Body of pancreas (tissue), 4 donors: ENCODE measurements at places on chromosomes 2 and 18. TPM values are rescaled to one million over a fixed set of nuclear protein-coding genes. Genes with fewer than 3 reads are reported as not detected.

DNA sequence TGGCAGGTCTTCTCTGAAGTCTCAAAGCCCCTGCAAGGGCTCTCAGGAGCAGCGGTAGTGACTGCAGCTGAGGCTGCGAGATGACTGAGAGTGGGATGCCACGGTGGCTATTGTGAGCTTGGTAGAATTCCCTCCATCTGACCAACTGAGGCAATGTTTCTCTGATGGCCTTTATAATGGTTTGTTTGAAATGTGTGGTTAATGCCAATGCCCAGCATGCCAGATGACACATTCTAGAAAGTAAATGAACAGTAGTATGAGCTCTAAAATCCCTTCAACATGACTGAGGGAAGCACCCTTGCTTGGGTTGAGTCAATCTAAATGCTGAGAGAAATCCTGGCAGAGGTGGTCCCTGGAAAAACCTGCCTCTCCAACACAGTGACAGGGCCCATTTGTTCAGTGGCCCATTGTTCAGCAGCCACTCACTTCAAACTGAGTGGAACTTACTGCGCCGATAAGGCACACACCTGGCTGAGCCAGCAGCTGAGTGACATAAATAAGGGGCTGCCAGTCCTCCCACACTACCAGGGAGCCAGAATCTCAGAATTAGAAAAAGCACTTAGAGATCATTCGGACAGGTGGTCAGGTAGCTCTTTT, 31.7 kb downstream of the SULT1C2 start:
- no peak for DNase-seq

The CAPN14 gene
- not detected for total RNA-seq

DNA sequence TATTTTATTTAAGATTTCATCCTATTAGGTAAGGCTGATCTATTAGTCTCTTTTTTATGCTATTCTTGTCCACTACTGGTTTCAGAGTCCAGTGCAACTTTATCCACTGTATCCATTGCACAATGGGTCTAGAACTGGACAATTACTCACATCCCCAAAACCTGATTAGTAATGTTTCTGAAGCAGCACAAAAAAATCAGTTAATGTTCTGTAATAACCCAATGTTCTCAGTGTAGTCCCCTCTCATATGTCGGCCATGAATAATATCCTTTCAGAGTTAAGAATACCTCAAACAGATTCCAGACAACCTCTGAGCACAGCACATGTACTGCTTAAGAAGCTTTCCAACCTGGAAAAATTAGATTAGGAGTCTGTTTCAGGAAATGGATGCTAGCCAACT, 29.7 kb downstream of the MGAT4A start:
- no peak for DNase-seq

DNA sequence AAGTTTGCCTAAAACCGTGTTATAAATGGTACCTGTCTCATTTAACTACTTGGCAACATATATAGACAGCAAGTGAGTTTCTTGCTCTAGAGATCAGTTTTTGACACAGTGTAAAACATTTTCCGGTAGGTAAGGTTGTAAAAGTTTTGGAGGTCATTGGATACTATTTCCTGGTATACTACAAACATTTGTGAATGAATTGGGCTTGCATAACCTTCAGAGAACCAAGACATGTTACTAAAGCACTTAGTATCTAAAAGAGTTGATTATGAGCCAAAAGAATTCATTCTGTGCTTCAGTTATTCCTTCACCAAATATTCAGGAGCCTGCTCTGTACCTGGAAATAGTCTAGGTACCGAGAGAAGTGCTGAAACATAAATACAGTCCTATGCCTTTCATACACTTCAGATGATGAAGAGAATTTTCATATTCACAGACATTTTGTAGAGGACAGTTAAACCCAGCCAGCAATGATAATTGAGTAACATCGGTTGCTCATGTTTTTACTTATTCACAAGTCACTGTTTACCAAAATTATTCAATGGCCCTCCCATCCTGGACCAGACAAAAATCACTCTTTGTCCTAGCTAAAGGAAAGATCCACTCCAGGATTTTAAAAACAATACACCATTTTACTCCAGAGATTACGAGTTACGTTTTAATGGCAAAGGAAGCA, 319.4 kb upstream of the RBMS1 start:
- no peak for DNase-seq

- DNase-seq: peak; percentile 66
Observed at GRCh38 chr18:13381944-13382365, 163.4 kb downstream of the LDLRAD4 start.

- DNase-seq: no peak
Observed at GRCh38 chr2:159119652-159120257, 151.3 kb downstream of the TANC1 start.

The G6PC2 gene
- 35.3 TPM for total RNA-seq

DNA sequence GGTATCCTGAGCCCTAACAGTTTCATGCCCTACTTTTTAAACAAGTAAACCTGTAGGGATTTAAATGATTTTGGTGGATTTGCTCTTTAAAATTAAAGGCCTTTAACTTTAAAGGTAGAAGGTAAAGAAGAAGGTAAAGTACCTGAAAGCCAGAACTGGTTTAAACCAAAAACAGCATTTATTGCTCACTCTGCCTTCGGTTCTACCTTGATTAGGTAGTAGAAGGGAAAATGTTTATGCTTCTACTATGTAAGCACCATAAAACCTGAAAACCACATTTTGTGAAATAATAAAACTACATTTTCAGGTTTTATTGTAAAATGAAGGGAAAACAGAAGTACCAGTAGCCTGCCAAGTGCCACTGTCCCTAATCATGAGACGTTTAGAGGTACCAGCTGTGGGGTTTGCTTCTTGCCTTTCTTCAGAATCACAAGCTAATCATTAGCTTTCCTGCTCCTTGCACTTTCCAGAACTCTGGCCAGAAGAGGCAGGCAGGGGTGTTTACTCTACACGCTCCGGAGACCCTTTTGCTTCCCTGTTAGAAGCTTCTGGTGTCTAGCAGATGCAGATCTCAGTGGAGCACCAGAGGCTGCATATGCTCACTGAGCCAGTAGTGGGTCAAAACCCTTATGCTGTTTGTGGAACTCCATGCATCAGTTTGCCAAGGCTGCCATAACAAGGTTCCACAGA, 33.3 kb downstream of the RPIA start:
- DNase-seq: no peak

- no peak for DNase-seq
Observed at GRCh38 chr2:66127656-66128055, 307.3 kb upstream of the MEIS1 start.

GRCh38 chr2:174026122-174026845, 61.1 kb upstream of the SP3 start:
- no peak for DNase-seq

The NEB gene
- total RNA-seq: 3.9 TPM

GRCh38 chr2:218831378-218831990, at the start of gene PRKAG3:
PRKAG3 (minus strand) TSS chr2:218831803.
- no peak for DNase-seq

GRCh38 chr2:24209389-24210105, 34.7 kb downstream of the FAM228A start:
- no peak for DNase-seq

DNA sequence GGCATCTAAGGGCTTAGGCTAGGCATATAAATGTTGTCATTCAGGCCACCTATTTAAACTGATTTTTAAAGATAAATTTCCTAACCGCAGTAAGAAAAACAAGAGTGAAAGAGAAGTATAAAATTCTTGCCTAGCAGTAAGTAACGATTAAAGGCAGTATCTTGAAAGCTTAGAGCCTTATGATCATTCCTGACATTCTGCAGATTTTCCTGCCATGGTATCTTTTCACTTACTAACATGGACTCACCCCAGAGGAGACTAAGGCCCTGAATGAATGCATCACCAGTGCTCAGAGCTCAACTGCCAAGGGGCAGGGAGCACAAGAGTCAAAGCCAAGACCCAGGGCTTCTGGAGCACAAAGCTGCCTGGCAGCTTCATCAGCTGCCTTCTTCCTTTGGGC, 133.1 kb downstream of the GCA start:
- peak; percentile 22 for DNase-seq

DNA sequence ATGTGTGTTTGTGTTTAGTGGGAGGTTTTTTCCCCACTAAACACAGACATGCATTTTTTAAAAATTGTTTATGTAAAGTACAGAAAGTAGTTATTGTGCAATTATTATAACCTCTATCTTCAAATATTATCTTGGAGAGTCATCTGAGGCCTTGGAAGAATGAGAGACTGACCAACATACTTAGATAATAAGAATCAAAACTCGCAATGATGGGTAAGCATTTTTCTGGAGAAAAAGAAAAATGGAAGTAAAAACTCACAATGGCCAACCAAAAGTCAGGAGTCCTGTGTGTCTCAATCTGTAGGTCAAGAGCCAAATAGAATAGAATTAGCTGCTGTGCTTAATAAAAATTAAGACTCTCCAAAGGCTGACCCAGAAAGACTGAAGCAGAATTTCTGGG, 43.0 kb downstream of the MEMO1 start:
- no peak for DNase-seq

The OTOS gene
- not detected for total RNA-seq

GRCh38 chr18:27062802-27063201, 122.3 kb downstream of the CHST9 start:
- no peak for DNase-seq

DNA sequence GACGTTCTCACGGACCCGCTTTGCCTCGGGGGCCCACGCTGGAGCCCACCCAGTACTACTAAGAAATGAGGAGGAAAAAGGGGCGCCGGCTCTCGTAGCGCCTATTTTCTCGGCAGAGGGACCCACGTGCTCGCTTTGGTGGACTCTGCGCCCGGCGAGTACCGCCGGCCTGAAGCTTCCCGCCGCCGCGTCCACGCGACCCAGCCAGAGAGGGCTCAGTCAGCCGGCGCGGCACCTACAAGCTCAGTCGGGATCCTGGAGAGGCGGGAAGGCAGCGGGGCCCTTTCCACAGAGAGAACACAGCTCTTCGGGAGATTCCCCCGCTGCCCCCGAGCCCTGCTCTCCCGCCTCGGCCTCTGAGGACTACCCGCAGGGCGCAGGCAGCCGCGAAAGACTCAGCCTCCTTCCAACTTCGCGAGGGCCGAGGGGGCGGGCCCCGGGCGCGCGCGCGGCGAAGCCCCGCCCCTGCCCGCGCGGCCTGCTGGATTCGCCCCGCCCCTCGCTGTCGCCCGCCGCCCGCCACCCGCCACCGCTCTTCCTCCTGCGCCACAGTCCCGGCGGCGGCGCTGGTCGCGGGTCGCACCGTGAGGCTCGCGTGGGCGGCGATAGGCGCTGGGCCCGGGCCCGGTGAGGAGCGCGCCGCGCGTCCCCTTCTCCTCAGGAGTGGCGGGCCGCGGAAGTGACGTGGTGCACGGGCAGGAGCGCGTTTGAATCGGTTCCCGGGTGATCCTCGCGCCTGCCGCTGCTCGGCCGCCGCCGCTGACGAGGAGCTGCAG, at the start of gene SMCHD1:
SMCHD1 (plus strand) TSS at position 549 of the 776 bp plus-strand sequence. CDS start 350 bp downstream, outside the sequence.
- peak; percentile 91 for DNase-seq

DNA sequence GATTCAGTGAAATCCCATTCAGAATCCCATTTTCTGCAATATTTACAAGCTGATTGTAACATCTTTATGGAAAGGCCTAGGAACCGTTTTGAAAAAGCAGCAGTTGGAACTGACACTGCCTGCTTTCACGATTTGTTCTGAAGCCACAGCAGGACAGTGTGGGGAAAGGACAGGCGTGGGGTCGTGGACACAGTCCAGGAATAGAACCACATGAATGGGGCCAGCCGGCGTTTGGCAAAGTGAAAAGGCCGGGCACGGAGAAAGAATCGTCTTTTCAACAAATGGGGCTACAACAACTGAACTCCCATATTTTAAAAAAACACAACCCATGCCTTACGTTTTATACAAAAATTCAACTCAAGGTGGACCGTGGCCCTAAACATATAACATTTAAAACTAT, 69.8 kb downstream of the SLC66A2 start:
- DNase-seq: no peak

GRCh38 chr2:4995466-4995865, 696.7 kb upstream of the SOX11 start:
- no peak for DNase-seq

The DTNA gene
- 32.2 TPM for total RNA-seq

DNA sequence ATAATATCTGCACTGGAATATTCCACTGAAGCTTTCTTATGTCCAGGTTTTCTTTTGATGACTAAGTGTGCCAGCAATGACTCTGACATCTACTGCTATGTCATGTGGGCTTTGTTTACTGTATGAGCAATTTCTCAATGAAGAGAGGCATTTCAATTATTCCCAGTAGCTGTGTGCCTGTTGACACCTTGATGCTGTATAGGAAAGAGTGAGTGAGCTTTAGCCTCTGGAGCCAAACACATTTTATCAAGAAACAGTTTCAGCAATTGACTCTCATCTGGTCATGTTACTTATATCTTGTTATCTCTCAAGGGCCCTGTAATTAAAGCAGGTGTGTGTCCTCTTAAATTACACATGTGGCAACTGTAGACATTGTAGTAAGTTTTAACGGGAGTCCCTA, 493.2 kb upstream of the FANCL start:
- DNase-seq: no peak

GRCh38 chr2:151071382-151071781, 190.3 kb downstream of the RBM43 start:
- DNase-seq: no peak
